Pulmonary artery endothelial cell (primary cell): ENCODE measurements at places on chromosomes 2 and 18.

GRCh38 chr2:241014224-241014623 is 15.8 kb downstream of the SNED1 start:
- no peak for DNase-seq

DNA sequence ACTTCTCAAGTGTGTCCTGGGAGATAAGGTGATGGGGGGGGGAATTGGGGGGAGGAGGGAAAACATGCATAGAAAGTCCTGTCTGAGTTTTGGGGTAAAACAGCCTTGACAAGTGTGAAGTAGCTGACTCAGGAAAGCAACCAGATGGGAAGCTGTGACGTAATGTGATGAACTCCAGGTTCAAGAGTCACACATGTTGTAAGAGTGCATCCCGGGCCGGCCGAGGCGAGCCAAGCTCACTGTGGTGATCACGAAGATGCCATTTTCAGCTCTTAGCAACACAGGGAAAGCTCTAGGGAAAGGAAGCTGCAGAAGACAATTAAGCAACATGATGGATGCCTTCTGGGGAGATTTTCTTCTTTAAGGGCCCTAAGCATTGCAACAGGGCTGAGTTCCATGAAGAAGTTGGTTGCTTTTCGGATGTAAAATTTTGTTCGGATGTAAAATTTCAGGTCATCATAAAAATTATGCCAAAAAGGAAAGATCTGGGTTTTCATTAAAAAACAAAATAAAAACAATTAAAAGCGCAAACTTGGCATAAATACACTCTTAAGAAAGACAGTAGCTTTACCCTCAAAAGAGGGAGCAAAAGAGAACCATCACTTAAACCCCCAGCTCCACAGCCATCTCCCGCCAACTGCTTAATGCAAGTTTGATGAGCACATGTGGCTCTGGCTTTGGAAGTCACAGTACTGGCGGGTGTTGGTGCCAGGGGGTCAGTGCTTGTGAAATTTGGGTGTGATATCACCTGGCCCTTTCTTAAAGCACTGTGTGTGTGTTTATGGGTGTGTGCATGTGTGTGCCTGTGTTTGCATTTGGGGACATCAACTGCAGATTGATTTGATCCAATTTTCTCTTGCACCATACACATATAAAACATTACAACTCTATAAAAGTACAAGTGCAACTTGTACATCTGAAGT is 19.1 kb downstream of the SERTAD2 start:
- no peak for DNase-seq

DNA sequence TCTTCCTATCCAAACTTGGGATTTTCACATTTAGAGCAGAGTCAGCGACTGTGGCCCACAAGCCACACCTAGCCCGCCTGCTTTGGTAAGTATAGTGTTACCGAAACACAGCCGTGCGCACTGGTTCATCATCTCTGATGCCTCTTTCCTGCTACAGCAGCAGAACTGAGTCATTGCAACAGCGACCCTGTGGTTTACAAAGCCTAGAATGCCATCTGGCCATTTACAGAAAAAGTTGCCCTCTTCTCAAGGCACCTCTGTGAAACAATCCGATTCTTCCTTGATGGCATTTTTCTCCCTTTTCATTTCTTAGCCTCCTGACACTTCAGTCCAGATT is 10.7 kb upstream of the IAH1 start:
- no peak for DNase-seq

GRCh38 chr2:28404086-28404485 is 11.4 kb downstream of the FOSL2 start:
- DNase-seq = no peak

- DNase-seq = no peak
Observed at GRCh38 chr2:153811516-153811915, 60.2 kb upstream of the GALNT13 start.

- no peak for DNase-seq
Observed at GRCh38 chr18:48975120-48975816, 24.5 kb upstream of the SMAD7 start.

DNA sequence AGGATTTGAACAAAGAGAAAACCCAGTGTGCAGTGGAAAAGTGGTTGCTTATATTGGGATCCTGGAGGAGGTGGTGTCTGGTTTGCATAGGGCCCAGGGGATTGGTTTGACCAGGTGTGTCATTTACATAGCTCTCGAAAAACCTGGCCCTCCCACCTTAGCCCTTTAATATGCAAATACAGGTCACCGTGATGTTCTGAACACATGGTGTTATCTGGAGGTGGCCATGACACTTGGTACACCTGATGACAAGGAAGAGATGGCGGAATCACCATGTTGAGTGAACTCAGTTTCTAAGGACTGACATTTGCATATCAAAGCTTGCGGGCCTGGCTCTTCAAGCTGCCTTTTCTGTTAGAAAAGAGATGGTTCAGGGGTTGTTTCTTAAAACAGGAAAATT is 2.3 kb upstream of the NAPG start:
- DNase-seq = no peak

DNA sequence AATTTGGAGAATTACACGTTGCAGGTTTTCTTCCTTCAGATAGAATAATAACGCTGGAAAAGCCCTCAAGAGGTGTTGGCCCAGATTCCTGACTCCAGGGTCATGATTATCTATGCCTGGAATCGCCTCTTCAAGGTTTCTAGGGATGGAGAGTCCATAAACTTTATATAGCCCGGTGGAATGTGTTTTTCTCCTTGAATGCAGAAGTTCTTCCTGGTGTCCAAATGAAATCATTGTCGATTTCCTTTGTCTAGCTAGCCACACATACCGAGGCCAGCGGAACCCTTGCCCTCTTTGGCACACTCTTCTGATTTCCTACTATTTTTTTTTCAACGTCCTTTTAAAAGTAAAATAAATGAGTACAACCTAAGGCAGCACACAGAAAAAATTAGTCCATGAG is 117.8 kb downstream of the PID1 start:
- DNase-seq = no peak

- no peak for DNase-seq
Observed at GRCh38 chr2:160836755-160837154, 323.5 kb upstream of the TANK start.

- no peak for DNase-seq
Observed at GRCh38 chr18:62289047-62289446, 36.1 kb upstream of the TNFRSF11A start.

- DNase-seq = no peak
Observed at GRCh38 chr2:239597216-239597615, 196.4 kb upstream of the HDAC4 start.
